Activated CD8-positive, alpha-beta memory T cell treated with anti-CD3 and anti-CD28 coated beads for 48 hours (primary cell): ENCODE measurements at places on chromosomes 2 and 18.

DNA sequence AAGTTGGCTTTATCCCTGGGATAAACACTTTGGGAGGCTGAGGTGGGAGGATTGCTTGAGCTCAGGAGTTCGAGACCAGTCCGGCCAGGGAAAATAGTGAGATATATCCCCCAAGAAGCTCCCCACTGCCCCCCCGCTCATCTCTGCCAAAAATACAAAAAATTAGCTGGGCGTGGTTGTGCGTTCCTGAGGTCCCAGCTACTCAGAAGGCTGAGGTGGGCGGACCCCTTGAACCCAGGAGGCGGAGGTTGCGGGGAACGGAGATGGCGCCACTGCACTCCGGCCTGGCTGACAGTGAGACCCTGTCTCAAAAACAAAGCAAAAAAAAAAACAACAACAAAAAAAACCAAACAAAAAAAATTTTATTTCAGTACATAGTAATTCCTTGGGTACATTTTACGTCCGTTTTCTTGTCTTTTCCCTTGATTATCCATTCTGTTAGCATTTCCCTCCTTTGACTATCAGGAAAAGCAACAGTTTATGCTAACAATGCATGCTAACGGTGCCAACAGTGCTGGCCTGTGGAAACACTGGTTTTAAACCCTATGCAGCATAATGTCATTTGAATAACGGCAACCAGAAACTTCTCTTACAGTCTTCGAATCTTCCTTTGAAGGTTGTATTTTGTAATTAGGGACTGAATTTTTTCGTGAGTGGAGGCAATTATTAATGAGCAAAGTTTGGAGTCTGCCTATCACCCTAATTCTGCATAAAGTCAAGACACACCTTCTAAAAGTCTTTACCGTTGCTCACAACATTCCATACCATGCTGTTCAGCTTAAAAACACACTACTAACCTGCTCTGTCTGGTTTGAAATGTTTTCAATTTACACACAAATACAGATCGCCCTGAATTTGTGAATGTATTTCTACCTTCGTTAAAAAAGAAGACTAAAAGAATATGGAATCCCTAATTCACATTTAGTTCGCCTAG, 721 bp upstream of the MIB1 start:
- DNase-seq: no peak

DNA sequence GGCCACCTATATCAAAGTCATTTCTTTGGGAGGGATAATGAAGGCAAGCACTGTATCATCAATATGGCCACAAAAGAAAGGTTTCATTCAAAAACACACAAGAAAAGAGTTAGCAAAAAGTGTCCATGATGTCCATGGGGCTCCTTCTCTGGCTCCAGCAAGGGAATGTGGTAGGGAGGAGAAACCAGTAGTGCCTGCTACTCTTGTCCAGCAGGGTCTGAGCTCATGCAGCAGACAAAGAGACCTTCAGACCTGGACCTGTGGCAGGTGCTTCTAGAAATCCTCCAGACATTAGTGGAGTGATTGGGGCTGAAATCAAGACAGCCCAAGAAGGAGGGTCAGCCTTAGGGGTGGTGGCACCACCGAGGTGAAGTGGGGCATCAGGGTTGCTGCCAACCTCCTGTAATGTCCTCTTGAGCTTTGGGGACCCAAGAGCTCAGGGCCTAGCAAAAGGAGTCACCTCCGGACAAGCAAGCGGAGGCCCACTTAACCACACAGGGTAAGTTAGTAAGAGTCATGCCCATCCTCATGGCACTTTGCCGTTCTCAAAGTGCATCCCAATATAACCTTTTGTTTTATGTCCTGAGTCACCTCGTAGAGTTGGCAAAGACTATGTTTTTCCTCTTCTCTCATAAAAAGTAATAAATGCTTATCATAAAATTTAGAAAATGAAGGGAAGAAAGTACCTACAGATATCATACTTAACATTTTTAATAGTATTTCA, 112.6 kb upstream of the YPEL5 start:
- no peak for DNase-seq

DNA sequence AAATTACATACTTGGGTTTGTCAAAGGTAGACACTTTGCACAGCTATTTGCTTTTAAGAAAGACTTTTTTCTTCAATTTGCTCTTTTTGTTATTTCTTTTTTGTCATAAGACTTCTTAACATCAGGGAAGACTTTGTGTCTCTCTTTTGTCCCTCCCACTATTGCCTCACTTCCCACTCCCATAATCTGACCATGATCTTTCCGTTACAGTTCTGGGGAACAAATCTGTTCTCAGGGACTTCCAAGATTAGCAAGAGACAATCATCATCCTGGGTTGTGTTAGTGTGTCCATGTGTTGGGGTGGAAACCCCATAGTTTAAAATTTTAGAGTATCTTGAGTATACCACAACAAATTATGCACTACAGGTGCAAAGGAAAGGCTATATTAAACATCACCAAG, 75.3 kb downstream of the REV1 start:
- DNase-seq: no peak

DNA sequence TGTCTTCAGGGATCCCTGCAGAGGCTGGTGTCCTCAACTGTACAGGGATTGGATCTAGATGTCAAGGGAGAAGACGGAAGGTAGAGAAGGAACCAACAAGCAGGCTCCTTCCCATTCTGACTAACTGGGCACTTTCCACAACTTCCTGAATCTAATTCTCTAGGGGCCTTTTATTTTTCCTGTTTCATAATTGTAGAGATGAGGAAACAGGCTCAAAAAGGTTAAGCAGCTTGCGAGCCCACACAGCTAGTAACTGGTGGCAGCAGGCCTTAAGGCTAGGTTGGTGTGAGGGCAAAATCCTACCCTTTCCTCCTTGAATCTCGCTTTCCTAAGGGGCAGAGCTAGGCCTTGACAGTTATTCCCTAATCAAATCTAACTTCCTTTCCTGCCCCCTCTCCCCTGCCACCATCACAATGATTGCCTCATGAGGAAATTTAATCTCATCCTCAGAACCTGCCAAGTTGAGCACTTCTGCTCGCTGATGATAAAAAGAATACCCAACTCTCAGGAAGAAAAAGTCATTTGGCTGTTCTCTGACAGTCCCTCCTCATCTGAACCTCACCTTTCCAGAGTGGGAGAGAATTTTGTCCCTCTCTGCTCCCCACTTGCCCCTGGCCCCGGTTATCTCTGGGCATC, 35.7 kb upstream of the POLE4 start:
- no peak for DNase-seq
